ENCODE measurements at places on chromosomes 1 and 21. TPM values are rescaled to one million over a fixed set of nuclear protein-coding genes. Genes with fewer than 3 reads are reported as not detected.

GRCh38 chr1:231526536-231526935 lies 1.9 kb upstream of the TSNAX start:
- DNase-seq, result no peak

- DNase-seq, result no peak
These were observed 39.4 kb upstream of the VTCN1 start for GRCh38 chr1:117250061-117250606.

- DNase-seq, result no peak
These were observed 75.4 kb downstream of the UBE4B start for GRCh38 chr1:10108134-10108663.

DNA sequence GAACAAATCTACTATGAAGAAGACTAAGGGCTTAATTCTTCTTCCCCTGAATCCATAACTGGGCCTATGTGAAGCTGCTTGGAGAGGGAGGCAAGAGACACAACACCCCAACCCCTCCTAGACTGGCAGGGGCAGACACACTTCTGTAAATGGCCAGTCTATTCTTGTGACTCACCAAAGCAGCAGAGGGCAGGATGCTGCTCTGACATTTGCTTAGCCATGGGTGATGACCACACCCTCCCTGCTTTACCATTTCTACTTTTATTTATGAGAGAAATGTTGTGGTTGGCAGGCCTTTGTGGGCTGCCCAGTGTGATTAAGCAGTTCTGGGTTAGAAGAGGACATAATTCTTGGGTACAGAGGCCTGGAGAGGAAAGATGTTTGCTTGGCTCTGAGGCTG lies 189.8 kb upstream of the DPYD start:
- DNase-seq, result no peak

GRCh38 chr1:183562701-183563100 lies 27.6 kb downstream of the NCF2 start:
- DNase-seq, result peak; percentile 9

DNA sequence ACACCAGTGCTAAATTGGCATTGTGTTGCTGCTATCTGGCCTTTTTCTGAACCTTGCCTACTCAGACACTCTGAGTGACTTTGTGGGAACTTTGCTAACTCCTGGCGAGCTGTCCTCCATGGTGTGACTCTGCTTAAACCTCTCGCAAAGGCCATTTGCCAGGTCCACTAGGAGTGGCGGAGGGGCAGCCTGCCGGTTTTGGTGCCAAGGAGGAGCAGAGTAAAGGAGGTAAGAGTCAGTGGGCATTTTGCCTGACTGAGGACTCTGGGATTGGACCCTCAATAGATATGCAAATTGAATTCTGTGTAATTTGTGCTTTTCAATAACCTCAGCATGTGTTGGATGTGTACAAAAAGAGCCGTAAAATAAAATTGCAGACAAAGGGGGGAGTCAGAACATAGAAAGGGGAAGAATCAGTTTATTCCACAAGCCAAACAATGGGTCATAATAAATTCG lies 386.6 kb upstream of the NFIA start:
- DNase-seq, result no peak

DNA sequence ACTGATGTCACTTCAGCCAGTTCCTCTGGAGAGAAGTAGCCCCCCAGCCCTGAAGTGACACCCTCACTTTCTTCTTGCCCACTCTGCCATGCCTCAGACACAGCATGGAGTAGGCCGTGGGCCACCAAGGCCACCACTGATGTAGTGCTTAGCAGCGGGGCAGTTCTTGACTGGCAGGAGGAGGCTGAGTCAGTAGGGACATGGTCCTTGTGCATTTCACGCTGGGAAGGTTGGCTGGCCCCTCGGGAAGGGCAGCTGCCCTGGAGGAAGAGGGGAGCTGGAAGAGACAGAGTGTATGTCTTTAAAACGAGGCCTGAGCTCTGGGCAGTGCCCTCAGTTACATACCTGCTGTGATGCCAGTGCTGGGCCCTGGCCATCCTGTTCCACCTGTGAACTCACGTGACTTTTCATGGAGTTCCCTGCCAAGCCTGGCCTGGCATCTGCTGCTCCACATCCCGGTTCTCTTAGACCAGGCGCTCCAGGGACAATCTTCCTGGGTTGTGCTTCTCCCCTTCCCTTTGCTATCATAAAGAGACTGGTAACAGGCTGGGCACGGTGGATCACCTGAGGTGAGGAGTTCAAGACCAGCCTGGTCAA lies 158.6 kb upstream of the TMEM51 start:
- DNase-seq, result no peak

GRCh38 chr1:116329524-116330341 lies 43.3 kb upstream of the ATP1A1 start:
- DNase-seq, result no peak

- no peak for DNase-seq
These were observed 9.3 kb upstream of the ZBTB40 start for GRCh38 chr1:22442212-22442894.

DNA sequence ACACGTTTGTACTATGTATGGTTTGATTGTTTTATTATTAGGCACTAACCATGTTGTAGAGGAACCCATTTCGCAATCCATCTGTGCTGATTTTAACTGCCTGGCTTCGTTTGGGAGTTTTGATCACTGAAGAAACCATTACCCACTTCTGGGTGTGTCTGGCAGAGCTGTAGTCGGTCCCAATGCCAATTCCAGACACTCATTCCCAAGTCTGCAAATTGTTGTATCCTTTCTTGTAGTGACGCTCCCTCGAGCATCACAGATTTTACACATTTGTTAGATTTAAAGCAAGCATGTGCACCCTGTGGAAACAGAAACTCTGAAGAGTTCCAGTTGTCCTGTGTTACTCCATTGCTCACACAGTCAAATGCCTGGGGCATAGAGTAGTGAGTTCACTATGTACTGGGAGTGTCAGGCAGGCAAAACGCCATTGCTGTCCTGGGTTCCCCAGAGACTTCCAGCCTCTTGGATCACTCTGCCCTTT lies 31.0 kb upstream of the EFCAB14 start:
- DNase-seq, result no peak

DNA sequence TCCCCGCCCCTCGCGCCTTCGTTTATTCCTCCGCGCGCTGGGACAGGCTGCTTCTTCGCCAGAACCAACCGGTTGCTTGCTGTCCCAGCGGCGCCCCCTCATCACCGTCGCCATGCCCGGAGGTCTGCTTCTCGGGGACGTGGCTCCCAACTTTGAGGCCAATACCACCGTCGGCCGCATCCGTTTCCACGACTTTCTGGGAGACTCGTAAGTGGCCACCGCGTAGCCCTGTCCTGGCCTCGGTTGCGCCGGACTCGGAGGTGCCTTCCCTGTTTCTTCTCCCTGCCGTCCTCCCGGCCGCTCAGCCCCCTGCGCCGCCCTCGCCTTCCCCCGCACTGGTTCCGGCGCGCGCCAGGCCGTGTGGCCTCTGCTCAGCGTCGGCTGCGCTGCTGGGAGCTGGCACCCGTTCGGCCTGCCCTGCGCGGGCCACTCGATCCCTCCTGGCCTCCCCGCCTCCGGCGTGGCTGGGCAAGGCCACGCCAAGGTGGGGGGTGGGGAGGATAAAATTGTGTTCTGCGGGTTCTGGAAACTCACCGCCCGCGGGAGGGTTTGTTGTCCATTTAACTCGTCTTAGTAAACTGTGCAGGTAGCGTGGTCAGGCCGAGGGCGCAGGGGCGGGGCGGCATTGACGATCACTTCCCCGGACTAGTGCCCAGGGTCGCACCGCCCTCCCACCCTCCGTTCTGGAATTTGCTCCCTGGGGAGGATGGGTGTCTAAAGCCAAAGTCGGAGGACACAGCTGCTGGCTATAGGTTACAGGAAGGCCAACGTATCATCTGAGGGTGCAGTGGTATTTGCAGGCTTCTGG lies at the start of gene PRDX6:
TSS of gene PRDX6 (plus strand) at position 50 of the 808 bp plus-strand sequence. CDS start at position 113, 63 bp downstream.
- DNase-seq, result peak; percentile 89

DNA sequence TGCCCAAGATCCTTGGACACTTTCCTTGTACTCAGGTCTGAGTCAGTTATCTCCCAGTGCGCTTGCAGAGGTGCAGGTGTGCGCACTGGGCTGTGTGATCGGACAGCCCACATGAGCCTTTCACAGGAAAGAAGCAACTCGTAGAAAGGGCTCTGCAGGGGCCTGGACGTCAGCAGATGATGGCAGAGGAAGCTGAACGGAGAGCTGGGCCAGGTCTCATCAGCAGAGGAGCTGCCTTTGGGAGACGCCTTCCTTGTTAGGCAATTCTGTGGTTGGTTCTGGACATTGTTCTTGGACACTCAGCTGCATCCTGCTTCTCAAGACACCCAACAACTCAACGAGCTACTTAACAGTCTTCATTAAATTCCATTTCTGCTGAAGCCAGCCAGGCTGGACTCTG lies 7.5 kb upstream of the PROK1 start:
- DNase-seq, result no peak

- DNase-seq, result no peak
These were observed 114.8 kb downstream of the MAB21L3 start for GRCh38 chr1:116226017-116226416.

GRCh38 chr21:30714946-30715345 lies 3.6 kb downstream of the KRTAP21-3 start:
- DNase-seq, result no peak

DNA sequence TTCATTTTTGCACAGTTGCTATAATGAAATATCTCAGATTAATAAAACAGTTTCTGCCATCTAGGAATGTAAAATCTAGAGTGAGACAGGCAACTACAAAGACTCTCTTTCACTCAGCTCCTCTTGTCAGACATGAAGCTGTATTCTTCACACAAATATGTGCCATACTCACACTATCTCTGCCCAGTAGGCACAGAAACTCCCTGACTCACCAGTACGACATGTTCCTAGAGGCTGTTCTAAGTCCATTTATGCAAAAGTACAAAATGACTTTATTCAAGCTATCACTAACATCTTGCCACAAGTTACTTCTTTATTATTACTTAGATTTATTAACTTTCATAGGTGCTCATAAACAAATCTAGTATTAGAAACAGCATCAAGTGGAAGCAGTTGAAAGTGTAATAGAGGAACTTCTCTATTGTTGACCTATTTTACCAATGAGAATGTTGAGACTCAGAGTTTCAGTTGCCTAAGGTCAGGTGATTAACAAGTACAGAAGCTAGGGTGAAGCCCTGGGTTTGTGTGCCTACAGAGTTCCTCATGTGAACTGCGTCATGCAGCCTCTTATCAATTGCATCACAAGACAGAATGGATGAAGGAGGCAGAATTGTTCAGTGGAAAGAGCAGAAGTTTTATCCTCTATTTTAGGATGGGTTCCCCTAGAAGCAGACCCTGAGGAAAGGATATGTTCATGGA lies 98.9 kb downstream of the RGS2 start:
- no peak for DNase-seq

DNA sequence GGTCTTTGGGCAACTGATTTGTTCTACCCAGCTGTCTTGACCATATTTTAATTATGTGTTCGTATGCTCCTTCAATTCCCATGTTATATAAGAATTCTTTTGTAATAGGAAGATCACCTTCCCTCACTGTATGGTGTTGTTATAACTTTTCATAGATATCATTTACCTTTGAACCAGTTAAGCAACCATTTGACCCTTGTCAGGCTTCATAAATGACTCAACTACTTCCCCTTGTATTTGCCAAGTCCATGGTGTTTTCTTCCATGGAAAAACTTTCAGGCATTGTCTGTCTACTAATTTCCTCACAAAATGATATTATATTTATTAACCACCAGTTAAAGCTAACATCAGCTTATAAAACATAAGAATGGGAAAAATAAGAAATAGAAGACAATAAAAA lies 5.1 kb downstream of the BPNT1 start:
- no peak for DNase-seq

DNA sequence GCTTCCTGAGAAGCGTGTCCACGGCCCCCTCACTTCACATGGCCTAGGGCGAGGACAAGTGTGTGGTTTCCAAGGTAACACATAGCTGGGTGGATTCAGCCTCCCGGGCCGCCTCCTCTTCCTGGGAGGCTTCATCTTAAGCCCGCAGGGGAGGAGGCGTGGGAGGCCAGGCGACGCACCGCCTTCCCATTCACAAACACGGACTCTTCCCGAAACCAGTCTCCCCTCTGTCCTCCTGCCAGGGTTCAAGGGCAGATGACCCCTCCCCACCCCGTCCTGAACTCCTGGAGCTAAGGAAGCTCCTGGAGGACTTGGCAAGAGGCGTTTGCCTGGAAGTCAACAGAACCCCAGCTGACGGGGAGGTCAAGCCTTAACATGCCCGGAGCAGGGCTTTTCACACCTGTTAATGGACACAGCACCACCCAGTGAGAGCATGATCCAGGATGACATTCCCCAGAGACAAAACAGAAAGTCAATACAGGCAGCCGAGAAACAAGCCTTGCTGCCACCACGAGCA lies 56.7 kb downstream of the KCNN3 start:
- DNase-seq, result no peak

DNA sequence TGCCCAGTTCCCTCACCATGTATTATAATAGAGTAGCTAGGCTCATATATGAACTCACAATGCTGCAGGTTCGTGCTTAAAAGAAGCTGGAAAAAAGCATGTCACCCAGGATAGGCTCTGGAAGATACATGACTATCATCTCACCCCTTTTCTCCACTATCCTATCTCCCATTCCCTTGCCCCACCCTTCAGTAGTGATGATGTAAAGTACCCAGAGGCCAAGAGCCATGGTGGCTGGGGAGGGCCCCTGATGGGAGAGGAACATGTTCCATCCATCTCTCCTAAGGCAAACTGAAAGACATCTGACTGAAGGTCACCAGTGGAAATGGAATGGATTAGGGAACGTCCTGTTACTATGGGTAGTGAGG lies 20.3 kb upstream of the RBBP5 start:
- DNase-seq, result no peak

- peak; percentile 97 for DNase-seq
These were observed at the start of gene IVNS1ABP for GRCh38 chr1:185317034-185317885. TSS of gene IVNS1ABP (minus strand) at chr1:185317243. CDS start at chr1:185309493, 7,750 bp downstream.

GRCh38 chr1:72366466-72366865 lies 84.1 kb upstream of the NEGR1 start:
- DNase-seq, result peak; percentile 23

- DNase-seq, result peak; percentile 40
These were observed 5.0 kb downstream of the PRELP start for GRCh38 chr1:203480525-203481084.

DNA sequence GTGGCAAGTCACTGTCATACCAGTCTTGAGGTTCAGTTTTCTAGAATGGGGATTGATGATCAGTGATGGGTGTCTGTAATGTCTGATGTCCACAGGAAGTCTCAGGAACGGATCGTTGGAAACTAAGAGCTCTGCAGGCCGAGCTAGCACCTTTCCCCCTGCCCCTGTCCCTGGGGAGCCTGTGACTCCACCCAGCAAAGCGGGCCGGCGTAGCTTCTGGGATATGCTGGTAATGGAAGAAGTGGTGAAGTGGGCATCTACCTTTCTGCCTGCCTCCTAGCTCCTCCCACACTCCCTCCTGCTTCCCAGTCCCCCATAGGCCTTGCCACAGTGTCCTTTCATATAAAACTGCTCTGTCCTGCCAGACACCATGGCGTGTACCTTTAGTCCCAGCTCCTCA lies 13.4 kb downstream of the HYI start:
- no peak for DNase-seq

RHOU gene
- 9.7 TPM for total RNA-seq

ACTA1 gene
- total RNA-seq, result not detected

SLC1A7 gene
- total RNA-seq, result not detected

OR2T2 gene
- total RNA-seq, result not detected

NEK2 gene
- total RNA-seq, result 52.6 TPM

ACKR1 gene
- total RNA-seq, result not detected

KIAA0319L gene
- 36.1 TPM for total RNA-seq

RAB3B gene
- 0.08 TPM for total RNA-seq

CD160 gene
- total RNA-seq, result 3.1 TPM

SZRD1 gene
- 171 TPM for total RNA-seq

FNBP1L gene
- 0.10 TPM for total RNA-seq

FCGR1A gene
- not detected for total RNA-seq

TNFSF18 gene
- not detected for total RNA-seq
